ENCODE measurements at places on chromosomes 16 and 17.

DNA sequence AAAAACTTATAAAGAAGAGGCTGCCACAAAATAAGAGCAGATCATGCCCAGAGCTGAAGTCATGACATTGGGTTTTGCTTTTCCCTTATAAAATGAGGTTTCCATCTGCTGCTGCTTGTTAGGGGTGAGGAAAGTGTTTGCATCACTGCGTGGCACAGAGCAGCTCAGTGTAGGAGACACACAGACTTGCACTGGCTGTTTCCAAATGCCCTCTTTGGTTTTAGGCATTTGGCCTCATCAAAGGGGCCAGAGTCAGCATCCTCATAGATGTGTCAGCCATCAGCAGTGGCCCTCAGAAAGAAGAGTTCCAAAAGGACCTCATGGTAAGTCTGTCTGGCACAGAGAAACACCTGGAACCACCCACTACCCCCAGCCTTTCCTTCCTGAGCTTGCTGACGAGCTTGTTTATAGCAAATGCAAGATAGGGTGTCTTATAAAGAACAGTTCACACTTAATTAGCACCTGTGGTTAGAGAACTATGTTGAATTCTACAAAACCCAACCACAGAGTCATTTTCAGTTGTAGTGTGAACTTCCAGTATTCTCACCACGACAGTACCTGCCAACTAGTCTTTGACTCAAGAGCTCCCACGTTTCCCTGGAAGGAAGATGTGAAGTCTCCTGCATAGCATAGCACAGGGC, 17.0 kb downstream of the VWA3A start:
- no peak for DNase-seq

GRCh38 chr16:89261691-89262563, 44.4 kb downstream of the ZNF778 start:
- DNase-seq = peak; percentile 35

DNA sequence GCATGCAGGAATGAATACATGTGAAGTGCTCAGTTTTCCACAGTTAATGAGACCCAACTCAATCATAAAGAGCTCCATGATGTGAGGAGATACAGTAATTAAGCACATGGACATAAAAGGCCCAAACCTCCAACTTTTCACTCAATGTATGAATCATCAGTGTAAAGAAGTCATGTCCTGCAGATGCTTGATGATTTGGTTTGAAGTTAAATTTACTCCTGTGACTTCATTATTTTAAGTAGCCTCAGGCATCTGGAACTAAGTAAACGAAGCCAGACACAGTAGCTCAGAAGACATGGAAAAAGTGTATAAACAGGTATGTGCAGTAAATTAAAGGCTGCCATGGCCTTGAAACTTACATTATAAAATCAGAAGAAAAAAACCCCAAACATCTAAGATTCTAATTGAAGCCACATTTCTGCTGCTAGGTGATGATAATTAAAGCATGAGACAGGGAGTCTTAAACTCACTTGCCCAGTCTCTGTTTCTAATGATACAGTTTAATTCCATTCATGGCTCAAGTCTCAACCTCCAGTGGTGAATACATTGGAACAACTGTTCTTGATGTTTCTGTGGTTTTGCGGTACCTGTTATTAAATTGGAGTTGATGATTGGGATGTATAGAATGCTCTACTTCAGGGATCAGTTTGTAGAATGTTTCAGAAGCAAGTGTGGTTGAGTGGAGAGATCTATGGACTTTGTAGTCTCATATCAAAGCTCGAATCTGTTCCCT, 28.9 kb upstream of the CCL2 start:
- peak; percentile 58 for DNase-seq

DNA sequence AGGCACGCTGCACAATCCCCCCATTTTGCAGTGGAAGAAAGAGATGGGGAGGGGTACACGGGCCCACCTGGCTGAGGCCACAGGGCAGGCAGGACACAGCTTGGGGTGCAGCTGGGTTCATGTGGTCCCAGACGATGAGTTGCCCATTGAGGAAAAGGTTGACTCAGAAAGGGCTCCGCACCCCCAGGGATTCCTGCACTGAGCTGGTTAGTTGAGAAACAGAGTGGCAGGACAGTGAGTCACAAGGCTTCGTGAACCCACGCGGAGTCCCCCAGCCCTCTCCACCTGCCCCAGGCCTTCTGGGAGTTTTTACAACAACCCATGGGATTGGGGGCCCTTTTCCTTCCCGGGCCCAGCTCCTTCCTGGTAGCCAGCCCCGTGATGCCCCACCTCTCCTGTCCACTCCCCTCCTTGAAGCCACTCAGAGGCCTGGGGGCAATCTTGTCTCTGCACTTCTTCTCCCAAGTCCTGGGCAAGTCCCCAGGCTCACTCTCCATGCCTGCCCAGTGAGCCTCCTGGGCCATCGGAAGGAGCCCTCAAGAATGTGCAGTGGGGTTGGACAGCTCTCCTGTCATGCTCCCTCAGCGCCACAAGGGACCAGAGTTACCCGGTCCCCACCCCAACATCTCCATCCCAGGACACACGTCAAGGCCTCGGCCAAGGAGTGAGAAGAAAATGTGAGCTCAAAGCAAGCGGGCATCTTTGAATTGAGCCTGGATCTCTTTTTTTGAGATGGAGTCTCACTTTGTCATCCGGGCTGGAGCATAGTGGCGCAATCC, 251.2 kb downstream of the PARN start:
- DNase-seq = peak; percentile 31

GRCh38 chr17:67281053-67281452, 36.1 kb upstream of the HELZ start:
- DNase-seq = no peak

- peak; percentile 84 for DNase-seq
Measured at GRCh38 chr16:58336332-58337089, 41.7 kb upstream of the PRSS54 start.

- no peak for DNase-seq
Measured at GRCh38 chr17:57453841-57454425, 197.6 kb downstream of the MSI2 start.

DNA sequence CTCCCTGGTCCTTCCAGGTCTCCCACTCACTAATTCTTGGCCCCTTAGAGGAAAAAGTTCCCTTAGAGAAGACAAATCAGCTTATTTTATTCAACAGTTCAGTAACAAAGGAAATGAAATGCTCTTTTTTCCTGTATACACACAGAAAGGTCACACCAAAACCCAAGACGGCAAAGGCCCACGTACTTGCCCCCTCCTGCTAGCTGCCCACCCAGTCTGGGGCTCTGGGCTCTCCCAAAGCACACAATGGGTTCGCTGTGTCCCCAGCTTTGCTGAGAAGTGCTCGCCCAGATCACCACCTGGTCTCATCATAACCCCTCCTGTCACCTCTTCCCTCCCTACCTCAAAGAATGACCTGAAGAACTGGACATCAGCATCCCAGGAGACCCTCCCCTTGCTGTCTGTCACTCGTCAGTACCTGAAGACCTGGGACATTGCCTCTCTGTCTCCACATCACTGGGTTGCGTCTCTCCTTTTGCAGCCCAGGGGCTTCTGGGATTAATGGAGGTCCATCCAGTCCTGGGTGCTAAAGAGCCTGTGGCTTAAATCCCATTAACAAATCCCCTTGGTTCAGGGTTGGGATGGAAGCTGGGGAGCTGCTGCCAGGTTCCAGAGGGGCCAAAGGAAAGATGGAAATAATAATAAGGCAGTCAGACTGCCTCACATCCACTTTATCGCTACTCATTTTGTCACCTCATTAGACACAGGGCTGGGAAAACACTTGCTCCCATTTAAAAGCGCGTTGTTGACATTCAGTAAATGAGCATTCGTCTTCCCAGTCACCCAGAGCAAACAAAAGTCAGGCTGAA, 3.3 kb downstream of the SLC6A4 start:
- no peak for DNase-seq

GRCh38 chr16:50712560-50712898, 19.1 kb downstream of the NOD2 start:
- peak; percentile 22 for DNase-seq

DNA sequence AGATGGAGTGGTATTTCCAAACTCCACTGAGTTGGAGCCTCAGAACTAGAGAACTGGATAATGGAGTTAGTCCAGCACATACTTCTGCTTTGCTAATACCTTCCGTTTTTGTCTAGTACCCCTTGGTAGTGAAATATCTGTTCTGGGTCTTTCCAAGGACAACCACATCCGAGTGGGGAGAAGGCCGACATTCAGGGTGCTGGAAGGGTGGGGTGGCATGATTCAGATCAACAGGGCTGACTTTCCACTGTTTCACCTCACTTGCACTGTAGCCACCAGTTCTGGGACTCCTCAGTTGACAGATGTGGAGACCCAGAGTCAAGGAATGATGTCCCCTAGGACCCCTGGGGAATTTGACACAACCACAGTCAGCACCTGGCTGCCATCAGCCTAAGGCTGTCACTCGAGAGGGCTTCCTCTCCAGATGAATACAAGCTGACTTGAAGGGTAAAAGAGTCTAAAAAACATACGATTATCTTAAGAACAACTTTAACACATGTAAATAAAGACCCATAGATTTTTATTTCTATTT, 84.8 kb upstream of the HNF1B start:
- DNase-seq = no peak

GRCh38 chr17:1574697-1575471, 12.3 kb upstream of the PITPNA start:
- DNase-seq = no peak

DNA sequence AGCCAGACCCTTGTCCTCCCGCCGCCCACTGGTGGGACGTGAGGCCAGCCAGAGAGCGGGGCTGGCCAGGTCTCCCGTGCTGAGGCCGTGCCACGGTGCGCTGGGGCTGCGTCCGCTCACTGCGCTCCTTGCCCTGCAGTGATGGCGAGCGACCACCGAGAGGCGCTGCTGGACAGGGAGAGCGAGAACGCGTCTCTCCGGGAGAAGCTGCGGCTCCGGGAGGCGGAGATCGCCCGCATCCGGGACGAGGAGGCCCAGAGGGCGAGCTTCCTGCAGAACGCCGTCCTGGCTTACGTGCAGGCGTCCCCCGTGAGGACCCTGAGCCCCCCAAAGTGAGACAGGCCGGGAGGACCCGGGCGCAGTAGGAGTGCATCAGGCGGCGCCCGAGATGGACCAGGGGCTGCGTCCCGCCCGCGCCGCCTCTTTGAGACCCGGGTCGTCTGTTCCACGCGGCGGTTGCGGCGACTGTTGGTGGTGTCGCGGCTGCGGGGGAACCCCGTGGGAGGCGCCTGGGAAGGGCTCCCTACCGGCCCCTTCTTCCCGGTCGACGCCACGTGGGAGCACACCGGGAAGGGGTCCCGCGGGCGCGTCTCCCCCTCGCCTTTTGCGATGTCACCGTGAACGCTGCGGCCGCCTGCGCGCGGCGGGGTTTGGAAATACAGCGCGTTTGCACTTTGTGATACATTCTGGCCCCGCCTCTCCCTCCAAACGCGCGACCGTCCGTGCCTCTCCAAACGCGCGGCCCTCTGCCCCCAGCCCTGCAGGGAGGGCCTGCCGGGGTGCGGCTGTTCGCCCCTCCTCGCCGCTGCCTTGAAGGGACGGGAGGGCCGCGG, 792 bp upstream of the RAC3 start:
- DNase-seq = peak; percentile 83

DNA sequence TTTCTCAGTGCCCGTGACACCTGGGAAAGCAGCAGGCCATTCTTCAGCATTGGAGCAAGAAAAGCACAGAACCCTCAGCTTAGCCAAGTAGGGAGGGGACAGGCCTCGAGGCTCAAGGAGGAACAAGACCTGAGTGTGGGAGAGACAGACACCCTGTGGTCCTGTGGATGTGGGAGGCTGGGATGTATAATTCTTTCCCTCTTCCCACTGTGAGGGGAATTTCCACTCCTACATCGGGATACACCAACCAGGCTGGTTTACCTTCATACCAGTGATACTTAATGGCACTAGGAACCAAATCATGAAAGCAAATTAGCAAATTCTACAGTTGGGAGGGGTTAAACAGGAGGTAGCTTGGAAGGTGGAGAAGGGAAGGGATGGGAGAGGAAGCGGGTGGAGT, 41.7 kb downstream of the LYRM1 start:
- no peak for DNase-seq

DNA sequence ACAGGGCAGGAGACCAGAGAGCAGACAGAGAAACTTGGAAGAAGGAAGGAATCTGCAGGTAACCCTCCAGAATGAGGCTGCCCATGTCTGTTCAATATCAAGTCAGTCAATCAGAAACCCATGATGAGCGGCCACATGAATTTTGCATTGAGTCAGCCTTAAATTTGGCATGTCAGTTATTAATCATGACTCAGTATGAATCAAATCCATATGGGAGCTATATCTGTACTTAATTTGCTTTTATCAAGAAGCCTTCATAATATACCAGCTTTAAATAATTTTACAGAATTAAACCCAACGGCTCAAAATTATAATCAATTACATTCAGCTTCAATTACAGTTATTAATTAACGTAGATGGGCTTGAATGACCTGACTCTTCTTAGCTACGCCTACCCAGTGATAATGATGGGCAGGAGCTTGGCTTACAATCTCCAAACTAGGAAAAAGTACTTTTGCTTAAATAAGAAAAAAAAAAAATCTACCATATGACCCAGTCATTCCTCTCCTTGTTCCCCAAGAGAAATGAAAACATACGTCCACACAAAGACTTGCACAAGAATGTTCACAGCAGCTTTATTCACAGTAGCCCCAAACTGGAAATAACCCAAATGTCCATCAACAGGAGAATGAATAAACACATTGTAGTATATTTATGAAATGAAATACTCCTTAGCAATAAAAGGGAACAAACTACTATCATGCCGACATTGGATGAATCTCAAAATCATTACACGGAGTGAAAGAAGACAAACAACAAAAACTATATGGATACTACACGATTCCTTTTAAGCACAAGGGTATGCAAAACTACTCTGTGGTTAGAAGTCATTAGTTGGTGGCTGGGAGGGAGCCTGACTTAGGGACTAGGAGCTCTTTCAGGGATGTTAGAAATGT, 48.6 kb downstream of the SLC39A11 start:
- peak; percentile 26 for DNase-seq

DNA sequence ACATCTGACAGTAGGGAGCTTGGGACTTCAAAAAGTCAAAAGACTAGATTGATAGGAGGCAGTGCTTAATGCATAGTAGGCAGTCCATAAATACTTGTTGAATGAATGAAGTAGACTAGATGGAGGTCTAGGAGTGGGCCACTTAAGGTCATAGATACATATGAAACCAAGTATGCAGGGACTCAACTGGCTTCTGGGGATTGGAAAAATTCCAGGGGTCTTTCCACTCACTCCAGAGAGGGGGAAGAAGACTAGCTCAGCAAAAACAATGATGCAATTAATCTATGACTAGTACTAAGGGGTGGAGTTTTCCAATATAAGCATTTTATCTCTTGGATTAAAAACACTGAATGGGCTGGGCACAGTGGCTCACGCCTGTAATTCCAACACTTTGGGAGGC, 298.3 kb upstream of the XYLT1 start:
- DNase-seq = no peak

DNA sequence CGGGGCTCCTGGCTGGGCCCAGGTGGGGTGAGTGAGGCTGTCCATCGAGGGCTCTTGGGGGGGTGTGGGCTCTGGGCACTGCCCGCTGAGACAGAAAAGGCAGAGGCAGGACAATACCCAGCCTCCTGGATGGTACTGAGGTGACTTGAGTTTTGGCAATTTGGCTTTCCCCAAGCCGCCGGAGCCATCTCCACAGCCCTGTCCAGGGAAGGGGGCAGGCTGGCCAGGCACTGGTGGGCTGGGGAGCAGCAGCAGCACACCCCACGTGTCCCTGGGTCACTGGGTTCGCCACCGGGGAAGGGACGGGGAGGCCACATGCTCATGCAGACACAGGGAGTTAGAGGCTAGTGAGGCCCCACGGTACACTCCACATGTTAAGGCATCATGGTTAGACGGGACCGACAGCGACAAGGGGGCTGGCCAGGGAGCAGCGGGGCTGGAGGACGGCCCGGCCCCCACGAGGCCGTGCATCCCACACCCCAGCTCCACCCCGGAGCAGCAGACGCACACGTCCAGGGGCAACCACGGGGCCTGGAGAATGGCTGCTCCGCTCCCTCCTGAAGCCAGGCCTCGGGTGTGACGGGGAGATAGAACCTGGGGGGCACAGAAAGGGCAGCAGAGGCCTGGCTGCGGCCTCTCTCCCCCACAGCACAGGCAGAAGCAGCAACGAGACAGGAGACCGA, 3.0 kb downstream of the ARHGDIA start:
- DNase-seq = peak; percentile 35
